ENCODE measurements at places on chromosomes 4 and X.

- DNase-seq, result no peak
These were observed 516.0 kb downstream of the PCDH7 start for GRCh38 chr4:31236020-31236638.

DNA sequence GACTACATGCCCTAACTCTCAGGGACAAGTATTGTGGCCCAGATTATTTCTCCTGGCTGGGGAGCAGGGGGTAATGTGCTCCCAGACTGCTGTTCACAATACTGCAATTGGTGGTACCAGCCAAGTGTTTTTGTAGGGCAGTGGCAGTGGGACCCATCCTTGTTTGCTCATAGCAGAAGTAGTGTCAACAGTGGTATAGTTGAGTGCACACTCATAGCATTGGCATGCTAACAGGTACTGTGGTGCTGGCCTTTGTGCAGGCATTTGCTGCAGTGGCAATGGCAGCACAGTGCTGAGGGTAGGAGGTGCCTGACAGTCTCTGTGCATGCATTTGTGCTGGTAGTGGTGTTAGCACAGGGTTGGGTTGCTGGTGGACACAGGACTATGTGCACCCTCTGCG, 995.0 kb downstream of the SH3BGRL start:
- DNase-seq, result no peak

GRCh38 chr4:26362745-26363439, 42.1 kb downstream of the RBPJ start:
- DNase-seq, result no peak

- DNase-seq, result no peak
These were observed 148.4 kb upstream of the VCX3A start for GRCh38 chrX:6683353-6683752.
